NCI-H446 (cell line): ENCODE measurements at places on chromosomes 3 and 15.

GRCh38 chr15:98428253-98428989, 219.9 kb upstream of the IGF1R start:
- no peak for DNase-seq

DNA sequence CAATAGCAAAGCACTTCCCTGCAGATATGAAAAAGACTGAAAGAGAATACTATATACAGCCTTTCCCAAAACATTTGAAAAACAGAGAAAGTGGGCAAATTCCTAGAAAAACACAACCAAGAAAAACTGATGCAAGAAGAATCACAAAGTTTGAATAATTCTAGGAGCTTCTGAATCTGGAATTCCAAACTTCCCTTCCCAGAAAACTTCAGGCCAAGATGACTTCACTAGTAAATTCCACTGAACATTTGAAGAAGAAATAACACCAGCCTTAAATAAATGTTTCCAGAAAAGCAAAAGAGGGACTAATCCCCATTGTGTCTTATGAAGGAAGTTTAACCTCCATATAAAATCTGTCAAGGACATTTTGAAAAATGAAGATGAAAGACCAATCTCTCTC, 15.8 kb upstream of the NSMCE3 start:
- DNase-seq = no peak

GRCh38 chr3:43857361-43858293, 166.9 kb downstream of the ABHD5 start:
- no peak for DNase-seq

DNA sequence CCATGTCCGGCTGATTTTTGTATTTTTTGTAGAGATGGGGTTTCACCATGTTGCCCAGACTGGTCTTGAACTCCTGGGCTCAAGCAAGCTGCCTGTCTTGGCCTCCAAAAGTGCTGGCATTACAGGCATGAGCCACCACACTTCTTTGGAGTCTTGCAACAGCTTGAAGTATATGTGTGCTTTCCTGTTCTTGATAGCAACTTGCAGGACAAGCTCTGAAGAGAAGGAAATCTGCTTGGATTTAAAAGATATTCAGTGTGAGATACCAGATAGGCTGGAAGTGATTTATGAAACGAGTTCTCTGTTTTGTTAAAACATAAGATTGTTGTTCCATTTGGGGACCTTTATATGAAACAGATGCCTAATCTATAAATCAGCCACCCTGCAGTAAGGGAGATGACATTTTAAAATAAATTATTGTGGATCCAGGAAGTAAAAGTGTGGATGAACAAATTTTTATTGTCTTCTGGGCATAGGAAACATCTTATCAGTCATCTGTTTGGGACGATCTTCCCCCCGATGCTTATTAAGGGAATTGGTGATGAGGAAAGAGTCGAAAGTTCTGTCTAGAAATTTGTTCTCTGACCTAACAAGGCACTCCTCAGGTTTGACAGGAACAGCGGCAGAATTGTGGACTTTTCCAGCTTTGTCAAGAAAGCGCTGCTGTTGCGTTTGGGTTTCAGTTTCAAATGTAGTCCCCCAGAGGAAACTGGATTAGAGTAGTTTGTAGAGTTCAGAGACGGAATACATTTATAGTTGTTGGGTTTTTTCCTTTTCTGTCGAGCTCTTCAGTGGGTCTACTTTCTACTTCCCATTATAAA, 53.7 kb upstream of the MAGI1 start:
- no peak for DNase-seq

DNA sequence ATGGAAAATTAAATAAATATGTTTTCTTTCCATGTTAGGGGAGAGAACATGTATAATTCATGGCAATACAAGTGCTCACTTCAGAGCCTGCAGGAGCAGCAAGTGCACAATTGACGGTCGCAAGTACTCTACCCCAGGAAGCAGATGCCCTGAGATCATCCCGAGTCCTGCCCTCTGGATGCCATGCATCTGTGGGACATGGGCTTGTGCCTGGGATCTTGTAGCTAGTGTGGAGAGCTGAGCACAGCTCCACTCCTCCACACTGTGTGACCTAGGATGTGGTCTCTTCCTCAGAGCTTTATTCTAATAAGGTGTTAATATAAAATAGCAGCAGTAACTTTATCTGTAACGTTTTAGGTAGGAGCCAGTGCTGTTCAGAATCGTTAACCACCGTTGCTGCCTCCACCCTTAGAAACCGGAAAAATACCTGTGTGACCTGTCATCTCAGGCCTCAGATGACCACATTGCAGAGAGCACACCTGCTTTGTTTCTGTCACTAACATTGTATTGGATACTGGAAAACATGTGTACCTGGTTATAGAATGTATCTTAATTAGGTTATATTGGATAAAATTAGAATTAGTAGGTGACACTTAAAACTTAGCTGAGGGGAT, 105.0 kb upstream of the GOLGA6L6 start:
- no peak for DNase-seq

- DNase-seq = no peak
Observed at GRCh38 chr3:73453666-73454065, 171.1 kb downstream of the PDZRN3 start.

DNA sequence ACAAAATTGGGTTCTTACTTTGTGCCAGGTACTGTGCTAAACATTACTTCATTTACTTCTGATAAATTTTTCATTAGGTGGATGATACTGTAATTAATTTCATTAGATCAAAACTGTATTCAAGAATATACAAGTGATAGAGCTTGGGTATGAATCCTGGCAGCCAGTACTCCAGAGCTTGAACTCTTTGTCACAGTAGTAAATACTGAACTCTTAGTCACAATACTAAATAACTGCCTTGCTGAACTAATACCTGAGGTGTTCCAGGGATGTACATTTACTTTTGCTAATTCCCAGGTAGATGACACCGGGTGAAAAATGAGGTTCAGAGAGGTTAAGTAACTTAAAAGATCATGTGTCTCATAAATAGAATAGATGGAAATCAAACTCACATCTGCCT, 20.3 kb downstream of the FXR1 start:
- no peak for DNase-seq

DNA sequence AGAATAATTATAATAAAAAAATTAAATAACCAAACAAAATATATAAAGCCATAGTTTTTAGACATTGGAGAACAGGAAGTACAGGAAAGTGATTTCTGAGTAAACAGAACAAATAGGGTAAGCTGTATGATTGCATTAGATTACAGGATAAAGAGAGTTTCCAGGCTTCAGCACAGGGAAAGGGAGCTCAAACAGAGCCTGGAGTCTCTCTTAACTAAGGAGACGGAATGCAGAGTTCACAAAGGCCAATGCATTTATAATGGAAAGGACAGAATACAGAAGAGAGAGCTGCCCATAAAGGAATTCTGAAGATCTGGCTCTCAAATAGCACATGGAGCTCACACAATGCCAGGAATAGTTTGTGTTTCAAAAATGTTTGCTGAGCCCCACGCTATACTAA, 42.0 kb upstream of the OTOL1 start:
- DNase-seq = no peak

DNA sequence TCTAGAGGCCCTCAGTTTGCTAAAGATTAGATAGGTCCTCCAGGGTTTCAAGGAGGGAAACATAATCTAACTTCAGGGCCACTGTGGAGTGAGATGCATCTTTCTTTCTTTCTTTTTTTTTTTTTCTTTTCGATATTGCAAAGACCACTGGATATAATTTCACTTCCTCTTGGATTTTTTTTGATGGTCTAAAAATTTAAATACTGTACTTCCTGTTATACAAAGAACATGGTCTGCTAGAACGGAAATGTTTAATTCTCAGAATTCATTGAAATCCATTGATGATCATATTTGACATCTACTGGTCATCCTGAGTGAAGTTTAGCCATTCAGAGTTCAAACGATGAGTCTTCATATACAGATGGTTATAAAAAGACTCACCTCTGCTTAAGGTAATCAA, 808.8 kb upstream of the LMCD1 start:
- no peak for DNase-seq

DNA sequence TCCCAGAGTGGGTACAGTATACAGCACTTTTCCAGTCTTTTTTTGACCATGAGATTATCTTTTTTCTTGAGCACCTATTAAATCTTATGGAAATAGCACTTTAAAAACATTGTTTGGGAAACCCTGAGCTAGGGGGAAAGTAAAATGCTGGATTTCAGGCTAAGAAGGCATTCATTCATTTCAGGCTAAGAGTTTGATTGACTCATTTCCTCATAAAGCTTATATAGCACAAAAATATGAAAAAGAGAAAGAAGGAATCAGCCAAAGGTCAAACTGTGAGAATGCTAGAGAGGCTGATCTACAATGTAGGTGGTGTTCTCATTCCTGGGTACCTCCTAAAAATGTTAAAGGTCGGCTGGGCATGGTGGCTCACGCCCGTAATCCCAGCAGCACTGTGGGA, 10.5 kb downstream of the TTC23 start:
- no peak for DNase-seq

DNA sequence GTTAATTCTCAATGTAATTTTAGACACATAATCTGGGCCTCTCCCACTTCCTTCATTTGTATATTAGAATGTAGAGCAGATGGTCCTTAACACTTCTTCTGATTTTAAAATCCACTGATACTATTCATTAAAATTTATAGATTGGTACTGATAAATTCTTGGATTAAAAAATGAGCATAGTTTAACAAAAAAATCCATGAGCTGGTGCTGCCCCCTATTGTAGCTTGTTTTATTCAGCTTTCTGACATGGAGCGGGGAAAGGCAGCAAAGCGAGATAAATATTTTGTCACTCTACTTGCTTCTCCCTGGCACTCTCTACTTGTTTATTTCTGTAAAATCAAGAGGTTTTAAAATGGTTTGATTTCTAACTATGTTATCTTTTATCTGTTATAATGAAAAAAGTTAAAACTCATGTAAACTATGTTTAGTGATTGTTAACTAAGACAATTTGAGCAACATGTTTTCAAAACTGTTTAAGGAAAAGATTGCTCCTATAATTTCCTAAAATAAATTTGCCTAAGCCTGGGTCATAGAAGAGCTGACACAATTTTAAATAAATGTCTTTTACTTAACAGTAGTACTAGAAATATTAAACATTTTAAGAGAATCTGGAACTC, 26.5 kb upstream of the PLOD2 start:
- no peak for DNase-seq

DNA sequence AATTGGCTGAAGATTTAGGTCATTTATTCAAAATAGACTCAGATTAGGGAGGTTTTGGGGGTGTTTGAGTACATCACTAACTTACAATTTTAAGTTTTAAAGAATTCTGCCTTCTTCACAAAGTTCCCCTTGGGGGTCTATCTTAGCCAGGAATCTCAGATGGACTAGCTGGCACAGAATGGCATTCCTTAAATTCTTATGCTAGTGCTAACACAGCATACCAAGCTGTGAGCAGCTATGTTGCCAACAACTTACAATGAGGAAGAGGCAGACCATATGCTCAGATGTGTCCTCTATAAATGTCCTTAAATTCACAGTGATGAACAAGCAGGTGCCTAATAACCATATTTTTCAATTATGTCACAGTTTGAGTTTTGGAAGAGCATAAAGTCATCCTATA, 60.9 kb upstream of the NPHP3 start:
- peak; percentile 75 for DNase-seq

- no peak for DNase-seq
Observed at GRCh38 chr15:88131937-88132336, 124.6 kb downstream of the NTRK3 start.

- no peak for DNase-seq
Observed at GRCh38 chr15:31160740-31161495, 59.4 kb upstream of the TRPM1 start.

- DNase-seq = no peak
Observed at GRCh38 chr3:46422617-46423016, 15.6 kb downstream of the CCRL2 start.

- peak; percentile 18 for DNase-seq
Observed at GRCh38 chr3:73056014-73056844, 5.2 kb upstream of the EBLN2 start.

DNA sequence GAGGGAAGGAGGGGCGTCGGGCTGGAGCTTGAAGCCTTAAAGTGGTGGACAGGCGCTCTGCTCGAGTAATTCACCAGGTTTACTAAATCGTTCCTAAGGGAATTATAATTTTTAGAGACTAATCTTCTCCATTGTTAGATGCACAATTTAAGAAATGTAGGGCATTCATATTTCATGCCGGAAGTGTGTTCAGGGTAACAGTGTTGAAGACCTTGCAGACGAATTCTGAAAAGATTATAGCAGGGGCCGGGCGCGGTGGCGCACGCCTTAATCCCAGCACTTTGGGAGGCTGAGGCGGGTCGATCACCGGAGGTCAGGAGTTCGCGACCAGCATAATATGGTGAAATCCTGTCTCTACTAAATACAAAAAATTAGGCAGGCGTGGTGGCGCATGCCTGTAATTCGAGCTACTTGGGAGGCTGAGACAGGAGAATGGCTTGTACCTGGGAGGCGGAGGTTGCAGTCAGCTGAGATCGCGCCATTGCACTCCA, 365 bp upstream of the GTF2A2 start:
- no peak for DNase-seq

DNA sequence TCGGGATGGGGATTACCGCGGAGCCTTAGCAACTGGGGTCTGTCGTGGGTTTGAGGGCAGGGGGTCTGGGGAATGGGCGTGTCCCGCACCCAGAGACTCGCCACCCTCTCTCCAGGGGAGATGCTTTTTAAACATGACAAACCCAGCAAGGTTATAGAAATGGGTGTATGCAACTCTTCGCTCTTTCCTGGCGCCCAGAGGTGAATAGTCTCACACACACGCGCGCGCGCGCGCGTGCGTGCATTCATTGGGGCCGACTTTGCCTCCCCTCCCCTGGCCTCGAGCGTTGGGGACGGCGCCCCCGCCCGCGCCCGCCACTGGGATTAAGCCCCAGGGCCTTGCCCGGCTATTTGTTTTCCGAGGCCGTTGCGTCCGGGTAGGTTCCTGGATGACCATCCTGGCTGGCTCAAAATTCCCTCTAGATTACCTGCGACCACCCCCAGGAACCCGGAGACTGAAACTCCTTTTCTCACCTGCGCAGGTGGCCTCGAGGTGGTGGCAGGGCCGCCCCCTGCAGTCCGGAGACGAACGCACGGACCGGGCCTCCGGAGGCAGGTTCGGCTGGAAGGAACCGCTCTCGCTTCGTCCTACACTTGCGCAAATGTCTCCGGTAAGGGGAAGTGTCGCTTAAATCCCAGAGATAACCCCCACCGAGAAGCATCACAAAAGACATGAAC, 777 bp downstream of the GPR160 start:
- DNase-seq = no peak

- peak; percentile 55 for DNase-seq
Observed at GRCh38 chr15:67024314-67024997, 40.9 kb upstream of the SMAD3 start.

GRCh38 chr3:196192036-196192523, 19.1 kb downstream of the ZDHHC19 start:
- DNase-seq = no peak

DNA sequence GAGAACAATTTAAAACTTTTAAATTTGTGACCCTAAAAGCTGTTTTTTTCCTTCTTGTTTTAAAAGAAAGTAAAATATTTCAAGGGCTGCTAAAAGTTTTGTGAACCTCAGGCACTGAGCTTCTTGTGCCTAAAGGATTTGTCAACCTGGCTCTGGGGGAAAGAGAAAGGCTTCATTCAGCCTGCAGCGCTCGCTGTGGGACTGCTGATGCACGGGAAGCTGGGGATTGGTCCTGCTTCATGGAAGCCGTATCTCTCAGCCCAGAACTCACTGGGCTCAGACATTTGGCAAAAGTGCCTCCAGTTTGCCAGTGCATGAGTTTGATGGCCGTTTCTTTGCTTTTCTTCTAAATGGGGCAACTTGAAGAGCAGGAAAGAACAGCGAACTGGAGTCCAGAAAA, 30.8 kb downstream of the TPRG1 start:
- DNase-seq = no peak

GRCh38 chr3:100104817-100105413, 9.4 kb downstream of the FILIP1L start:
- DNase-seq = no peak

GRCh38 chr3:45170096-45170495, 23.9 kb upstream of the CDCP1 start:
- peak; percentile 14 for DNase-seq

GRCh38 chr3:104947943-104948342, 418.8 kb upstream of the ALCAM start:
- DNase-seq = no peak
